ENCODE measurements at places on chromosomes 5 and 9. TPM values are rescaled to one million over a fixed set of nuclear protein-coding genes. Genes with fewer than 3 reads are reported as not detected.

Gene CARTPT
- total RNA-seq, result not detected

Gene PCDH1
- total RNA-seq, result 65.0 TPM

- H3K4me1 ChIP-seq, result no peaks in the 10 kb centered on the region
- no peaks in the 10 kb centered on the region for H3K36me3 ChIP-seq
- no peaks in the 10 kb centered on the region for H3K27me3 ChIP-seq
- no peak overlapping the region for H3K27ac ChIP-seq
- no peak overlapping the region for H3K4me3 ChIP-seq
Measured at GRCh38 chr5:99878830-99879229, 656.3 kb upstream of the FAM174A start.

- H3K4me1 ChIP-seq, result no peaks in the 10 kb centered on the region
- no peaks in the 10 kb centered on the region for H3K27me3 ChIP-seq
- H3K27ac ChIP-seq, result no peak overlapping the region
- no peak overlapping the region for H3K4me3 ChIP-seq
Measured at GRCh38 chr5:125032286-125032685, 285.8 kb upstream of the ZNF608 start.

DNA sequence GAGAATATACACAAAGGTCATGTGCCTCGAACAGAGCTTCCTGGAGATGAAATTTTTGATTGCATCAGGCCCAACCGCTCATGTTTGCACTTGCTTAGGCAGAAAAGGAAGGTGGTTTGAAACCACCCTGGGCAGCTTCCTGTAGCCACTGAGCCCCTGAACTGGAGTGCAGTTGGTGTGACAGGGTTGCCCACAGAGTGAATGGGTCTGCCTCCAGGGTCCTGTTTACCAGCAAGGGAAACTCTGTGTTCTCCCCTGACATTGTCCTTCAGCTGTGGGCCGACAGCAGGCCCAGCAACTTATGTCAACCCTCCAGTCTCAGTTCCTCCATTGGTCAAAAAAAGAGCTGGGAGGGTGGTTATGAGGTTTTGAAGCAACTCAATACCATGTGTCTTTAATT is 289.6 kb downstream of the KIF4B start:
- H3K27ac ChIP-seq, result no peak overlapping the region
- no peaks in the 10 kb centered on the region for H3K27me3 ChIP-seq
- no peaks in the 10 kb centered on the region for H3K36me3 ChIP-seq
- H3K4me3 ChIP-seq, result no peak overlapping the region
- no peak for DNase-seq
- no peaks in the 10 kb centered on the region for H3K4me1 ChIP-seq

All from left lung (tissue), 14 donors.